T-helper 2 cell treated with Interferon-gamma antibody and Interleukin-4, amounts not matched to agents 5 μg/mL and 100 μg/mL, for 36 hours (primary cell): ENCODE measurements at places on chromosomes 13 and 19.

DNA sequence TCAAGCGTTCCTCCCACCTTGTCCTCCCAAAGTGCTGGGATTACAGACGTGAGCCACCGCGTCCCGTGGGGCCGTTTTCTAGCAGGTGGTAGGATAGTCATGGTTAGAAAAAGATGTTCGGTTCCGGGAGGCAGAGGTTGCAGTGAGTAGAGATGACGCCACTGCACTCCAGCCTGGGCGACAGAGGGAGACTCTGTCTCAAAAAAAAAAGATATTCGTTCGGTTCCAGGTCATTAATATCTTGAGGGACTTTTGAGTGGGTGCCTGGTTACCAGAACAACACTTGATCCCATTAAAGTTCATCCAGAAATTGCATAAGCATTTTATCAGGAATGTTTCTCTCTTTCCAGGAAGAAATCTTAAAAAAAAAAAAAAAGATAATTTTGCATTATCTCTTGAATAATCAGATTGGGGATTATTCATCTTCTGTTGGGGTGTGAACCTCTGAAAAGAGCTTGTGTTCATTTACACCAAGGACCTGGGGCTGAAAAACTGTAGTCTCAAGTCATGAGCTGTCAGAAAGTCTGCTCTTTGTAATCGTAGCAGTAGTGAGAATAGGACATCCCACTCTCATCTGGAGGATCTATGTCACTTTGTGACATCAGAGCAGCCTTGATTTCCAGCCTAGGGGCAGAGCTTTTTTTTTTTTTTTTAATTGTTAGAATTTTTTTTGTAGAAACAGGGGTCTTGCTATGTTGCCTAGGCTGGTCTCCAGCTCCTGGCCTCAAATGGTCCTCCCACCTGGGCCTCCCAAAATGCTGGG lies 1.0 kb upstream of the ETHE1 start:
- peak overlapping the region; percentile 55 for H3K27ac ChIP-seq
- DNase-seq: peak; percentile 27
- no peaks in the 10 kb centered on the region for H3K27me3 ChIP-seq

GRCh38 chr13:113205428-113205931 lies 3.0 kb downstream of the PCID2 start:
- H3K4me1 ChIP-seq: peaks cover 37% of the 10 kb centered on the region
- H3K4me3 ChIP-seq: peak overlapping the region; percentile 49
- no peaks in the 10 kb centered on the region for H3K27me3 ChIP-seq
- H3K36me3 ChIP-seq: peaks cover 26% of the 10 kb centered on the region
- DNase-seq: no peak
- H3K27ac ChIP-seq: peak overlapping the region; percentile 50

DNA sequence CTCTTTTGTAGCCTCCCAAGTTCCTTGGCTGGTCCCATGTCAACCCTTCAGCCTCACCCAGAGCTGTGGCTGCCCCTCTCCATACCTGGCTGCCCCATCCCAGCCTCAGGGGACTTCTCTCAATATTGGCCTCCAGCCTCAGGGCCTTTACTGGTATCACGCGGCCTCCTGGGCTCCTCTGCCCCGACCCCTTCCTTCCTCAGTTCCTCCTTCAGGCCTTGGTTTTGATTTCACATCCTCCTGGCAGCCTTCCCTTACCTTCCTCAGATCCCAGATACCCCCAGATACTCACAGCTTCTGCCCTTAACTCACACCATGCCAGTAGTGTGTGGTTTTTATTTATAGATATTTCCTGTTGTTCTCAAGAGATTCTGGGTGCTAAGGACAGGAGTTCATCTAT lies 12.8 kb upstream of the SCN1B start:
- no peak for DNase-seq
- peak overlapping the region; percentile 10 for H3K27ac ChIP-seq
- H3K4me1 ChIP-seq: peaks cover 20% of the 10 kb centered on the region
- H3K36me3 ChIP-seq: peaks cover 61% of the 10 kb centered on the region

GRCh38 chr19:2540646-2541454 lies 64.9 kb downstream of the GADD45B start:
- H3K4me1 ChIP-seq: peaks cover 19% of the 10 kb centered on the region
- H3K27me3 ChIP-seq: no peaks in the 10 kb centered on the region
- H3K4me3 ChIP-seq: no peak overlapping the region
- no peaks in the 10 kb centered on the region for H3K36me3 ChIP-seq
- no peak for DNase-seq

- H3K4me1 ChIP-seq: peaks cover 21% of the 10 kb centered on the region
- peak overlapping the region; percentile 16 for H3K27ac ChIP-seq
- H3K4me3 ChIP-seq: no peak overlapping the region
- no peak for DNase-seq
- H3K36me3 ChIP-seq: no peaks in the 10 kb centered on the region
These were observed 41.0 kb downstream of the MLLT1 start for GRCh38 chr19:6238643-6239281.

- peaks cover 2% of the 10 kb centered on the region for H3K27me3 ChIP-seq
- H3K27ac ChIP-seq: no peak overlapping the region
- no peak for DNase-seq
- H3K4me1 ChIP-seq: no peaks in the 10 kb centered on the region
- no peaks in the 10 kb centered on the region for H3K36me3 ChIP-seq
These were observed 477.3 kb downstream of the KLF12 start for GRCh38 chr13:73656863-73657262.

DNA sequence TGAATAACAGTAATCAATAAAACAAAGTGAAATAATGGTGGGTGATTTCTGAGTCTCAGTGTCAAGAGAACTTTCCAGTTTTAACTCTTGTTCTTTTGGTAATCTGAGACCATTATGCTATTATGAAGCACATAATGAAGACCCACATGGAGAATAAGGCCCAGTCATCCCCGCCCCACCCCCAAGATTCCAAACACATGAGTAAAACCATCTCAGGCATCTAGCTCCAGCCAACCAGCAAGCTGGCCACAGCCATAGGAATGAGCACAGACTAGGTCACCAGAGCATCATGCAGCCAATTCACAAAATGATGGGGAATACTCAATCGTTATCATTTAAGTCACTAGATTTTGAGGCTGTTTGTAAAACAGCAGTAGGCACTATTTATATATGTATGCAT lies 1769.0 kb upstream of the PCDH20 start:
- no peaks in the 10 kb centered on the region for H3K4me1 ChIP-seq
- no peaks in the 10 kb centered on the region for H3K27me3 ChIP-seq
- no peak overlapping the region for H3K4me3 ChIP-seq

GRCh38 chr19:840519-841206 lies at the start of gene PRTN3:
Gene PRTN3 (plus strand): TSS chr19:840999. CDS start chr19:841009, 10 bp downstream.
- H3K4me3 ChIP-seq: no peak within 1 kb of the TSS
- DNase-seq: no peak
- no peaks in the 10 kb centered on the region for H3K36me3 ChIP-seq
- H3K27ac ChIP-seq: peak within 1 kb of the TSS; percentile 10

- peaks cover 29% of the 10 kb centered on the region for H3K4me1 ChIP-seq
- H3K4me3 ChIP-seq: no peak overlapping the region
- H3K27me3 ChIP-seq: no peaks in the 10 kb centered on the region
- H3K36me3 ChIP-seq: no peaks in the 10 kb centered on the region
- DNase-seq: no peak
- H3K27ac ChIP-seq: no peak overlapping the region
These were observed 239.8 kb downstream of the COG6 start for GRCh38 chr13:39895254-39895653.

DNA sequence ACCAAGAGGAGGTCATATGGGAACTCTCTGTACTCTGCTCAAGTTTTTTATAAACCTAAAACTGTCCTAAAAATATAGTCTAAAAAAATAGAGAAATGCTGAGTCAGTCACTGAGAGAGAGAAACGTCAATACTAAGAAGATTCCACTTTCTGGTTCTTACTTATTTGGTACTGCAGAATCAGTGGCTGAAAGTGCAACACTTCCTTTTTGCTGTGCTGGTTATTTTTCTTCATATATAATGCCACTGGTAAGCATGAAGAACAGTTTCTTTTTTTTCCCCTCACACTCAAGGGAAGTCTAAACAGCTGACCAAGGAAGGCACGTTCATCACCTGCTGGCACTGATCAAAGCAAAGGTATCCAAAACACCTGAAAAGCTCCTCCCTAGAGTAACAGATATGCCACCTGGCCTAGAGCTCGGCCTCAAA lies 44.3 kb upstream of the N4BP2L1 start:
- peaks cover 16% of the 10 kb centered on the region for H3K4me1 ChIP-seq
- peak overlapping the region; percentile 39 for H3K4me3 ChIP-seq
- no peak for DNase-seq
- no peaks in the 10 kb centered on the region for H3K27me3 ChIP-seq
- no peaks in the 10 kb centered on the region for H3K36me3 ChIP-seq

DNA sequence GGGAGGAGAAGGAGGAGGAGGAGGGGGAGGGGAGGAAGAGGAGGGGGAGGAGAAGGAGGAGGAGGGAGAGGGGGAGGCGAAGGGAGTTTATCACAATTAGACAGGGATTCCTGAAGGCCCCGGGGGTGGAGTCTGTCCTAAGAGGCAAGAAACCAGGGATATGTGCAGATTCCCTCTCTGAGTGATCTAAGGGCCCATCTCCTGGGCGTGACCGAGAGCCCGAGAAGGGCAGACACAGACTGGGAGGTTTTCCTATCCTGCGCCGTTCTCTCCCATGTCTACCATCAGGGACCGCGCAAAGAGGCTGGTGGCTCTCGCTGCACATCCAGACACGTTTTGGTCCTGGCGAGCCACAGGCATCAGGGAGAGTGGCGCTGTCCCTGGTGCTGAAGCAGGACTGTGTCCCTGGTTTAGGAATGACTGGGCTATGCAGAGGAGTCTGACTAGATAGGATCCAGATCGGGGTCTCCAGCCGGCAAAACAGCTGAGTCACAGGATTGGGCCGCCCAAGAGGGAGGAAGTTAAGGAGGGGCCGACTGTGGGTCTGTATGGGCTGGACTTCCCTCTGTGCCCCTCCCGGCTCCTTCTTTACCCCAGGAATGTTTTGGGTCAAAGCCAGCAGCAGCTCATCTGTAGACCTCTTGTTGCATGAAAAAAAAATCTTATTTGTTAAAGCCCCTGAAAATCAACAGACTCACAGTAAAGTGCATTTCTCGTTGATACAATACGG lies 17.9 kb upstream of the ZNF175 start:
- peaks cover 37% of the 10 kb centered on the region for H3K27me3 ChIP-seq
- no peaks in the 10 kb centered on the region for H3K36me3 ChIP-seq
- peak; percentile 55 for DNase-seq
- peaks cover 36% of the 10 kb centered on the region for H3K4me1 ChIP-seq
- no peak overlapping the region for H3K4me3 ChIP-seq

DNA sequence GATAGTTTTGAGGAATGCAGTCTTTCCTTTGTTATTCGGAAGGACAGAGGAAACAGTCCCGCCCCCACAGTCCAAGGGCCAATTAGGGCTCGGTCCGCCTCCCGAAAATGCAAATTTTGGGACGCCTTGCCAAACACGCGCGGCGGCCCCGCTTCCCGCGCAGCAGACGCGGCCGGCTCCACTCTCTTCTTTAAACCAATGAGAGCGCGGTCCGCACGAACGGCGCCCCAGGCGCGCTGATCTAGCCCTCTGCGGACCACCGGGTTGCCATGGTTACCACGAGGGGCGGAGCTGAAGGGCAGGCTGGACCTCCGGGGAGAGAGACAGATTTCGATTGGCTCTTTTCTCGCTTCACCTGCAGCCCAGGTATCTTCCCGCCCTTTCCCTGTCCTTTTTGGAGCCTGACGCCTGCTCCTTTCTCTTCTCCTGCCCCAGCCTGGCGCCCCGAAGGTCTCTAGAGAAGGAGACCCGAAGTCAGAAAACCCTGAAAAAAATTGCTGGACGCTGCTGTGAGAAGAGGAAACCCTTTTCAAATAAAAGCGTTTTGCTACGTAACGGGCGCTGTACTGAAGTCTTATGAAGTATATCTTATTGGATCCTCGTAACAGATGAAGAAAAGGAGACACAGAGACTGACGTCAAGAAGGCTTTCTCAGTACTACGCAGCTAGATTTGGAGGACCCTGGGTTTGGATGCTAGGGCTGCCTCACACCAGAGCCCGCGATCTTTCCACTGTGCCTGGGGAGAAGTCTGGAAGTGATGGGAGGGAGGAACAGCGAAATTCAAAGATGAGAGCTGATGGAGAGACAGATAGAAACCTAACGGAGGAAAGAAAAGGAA lies 2.0 kb downstream of the PTH2 start:
- H3K4me3 ChIP-seq: peak overlapping the region; percentile 60
- peaks cover 27% of the 10 kb centered on the region for H3K4me1 ChIP-seq
- peak; percentile 58 for DNase-seq
- peaks cover 4% of the 10 kb centered on the region for H3K36me3 ChIP-seq

DNA sequence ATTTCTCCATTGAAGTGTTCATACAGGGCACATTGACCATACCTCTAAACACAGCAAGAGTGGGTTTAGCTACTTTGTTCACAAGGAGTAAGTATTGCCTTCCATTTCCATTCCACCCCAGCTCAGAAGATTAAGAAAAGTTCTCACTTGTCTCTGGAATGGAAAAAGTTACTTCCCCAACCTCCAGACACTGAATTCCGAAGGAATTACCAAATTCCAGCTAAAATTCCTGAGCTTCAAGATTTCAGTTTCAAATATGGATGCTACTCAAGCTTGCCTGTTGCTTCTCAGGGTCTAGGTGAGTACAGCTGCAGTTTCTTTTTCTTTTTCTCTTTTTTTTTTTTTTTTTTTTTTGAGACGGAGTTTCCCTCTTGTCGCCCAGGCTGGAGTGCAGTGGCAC lies 33.6 kb downstream of the TEX26 start:
- H3K36me3 ChIP-seq: no peaks in the 10 kb centered on the region
- H3K27me3 ChIP-seq: peaks cover 43% of the 10 kb centered on the region
- no peak overlapping the region for H3K27ac ChIP-seq
- H3K4me3 ChIP-seq: no peak overlapping the region
- no peak for DNase-seq

GRCh38 chr19:19468424-19469050 lies 46.8 kb downstream of the TSSK6 start:
- no peak for DNase-seq
- H3K4me1 ChIP-seq: peaks cover 32% of the 10 kb centered on the region
- no peaks in the 10 kb centered on the region for H3K27me3 ChIP-seq

- H3K4me3 ChIP-seq: no peak overlapping the region
- H3K36me3 ChIP-seq: no peaks in the 10 kb centered on the region
- no peak overlapping the region for H3K27ac ChIP-seq
- H3K4me1 ChIP-seq: no peaks in the 10 kb centered on the region
These were observed 172.0 kb downstream of the TSHZ3 start for GRCh38 chr19:31177246-31177645.

DNA sequence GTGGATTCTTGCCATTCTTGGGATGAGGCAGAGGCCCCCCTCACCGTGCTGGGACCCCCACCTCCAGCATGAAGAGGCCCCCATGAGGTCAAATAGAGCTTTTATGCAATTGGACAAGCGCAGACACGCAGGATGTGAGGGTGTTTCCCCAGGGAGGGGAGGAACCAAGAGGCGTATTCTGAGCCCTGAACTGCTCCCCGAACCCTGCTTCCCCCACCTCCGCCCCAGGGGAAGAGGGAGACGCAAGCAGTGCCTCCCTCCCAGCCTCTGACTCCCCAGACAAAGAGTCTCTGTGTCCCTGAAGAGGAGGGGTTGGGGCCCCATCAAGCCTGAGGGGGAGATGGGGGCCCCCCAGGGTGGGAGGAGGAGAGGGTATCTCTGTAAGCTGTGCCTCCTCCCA lies 1.3 kb upstream of the RDH8 start:
- DNase-seq: no peak
- H3K27me3 ChIP-seq: peaks cover 42% of the 10 kb centered on the region
- no peak overlapping the region for H3K27ac ChIP-seq
- peaks cover 3% of the 10 kb centered on the region for H3K4me1 ChIP-seq
- H3K4me3 ChIP-seq: no peak overlapping the region
- no peaks in the 10 kb centered on the region for H3K36me3 ChIP-seq
